ENCODE measurements at places on chromosomes 13 and 19.

DNA sequence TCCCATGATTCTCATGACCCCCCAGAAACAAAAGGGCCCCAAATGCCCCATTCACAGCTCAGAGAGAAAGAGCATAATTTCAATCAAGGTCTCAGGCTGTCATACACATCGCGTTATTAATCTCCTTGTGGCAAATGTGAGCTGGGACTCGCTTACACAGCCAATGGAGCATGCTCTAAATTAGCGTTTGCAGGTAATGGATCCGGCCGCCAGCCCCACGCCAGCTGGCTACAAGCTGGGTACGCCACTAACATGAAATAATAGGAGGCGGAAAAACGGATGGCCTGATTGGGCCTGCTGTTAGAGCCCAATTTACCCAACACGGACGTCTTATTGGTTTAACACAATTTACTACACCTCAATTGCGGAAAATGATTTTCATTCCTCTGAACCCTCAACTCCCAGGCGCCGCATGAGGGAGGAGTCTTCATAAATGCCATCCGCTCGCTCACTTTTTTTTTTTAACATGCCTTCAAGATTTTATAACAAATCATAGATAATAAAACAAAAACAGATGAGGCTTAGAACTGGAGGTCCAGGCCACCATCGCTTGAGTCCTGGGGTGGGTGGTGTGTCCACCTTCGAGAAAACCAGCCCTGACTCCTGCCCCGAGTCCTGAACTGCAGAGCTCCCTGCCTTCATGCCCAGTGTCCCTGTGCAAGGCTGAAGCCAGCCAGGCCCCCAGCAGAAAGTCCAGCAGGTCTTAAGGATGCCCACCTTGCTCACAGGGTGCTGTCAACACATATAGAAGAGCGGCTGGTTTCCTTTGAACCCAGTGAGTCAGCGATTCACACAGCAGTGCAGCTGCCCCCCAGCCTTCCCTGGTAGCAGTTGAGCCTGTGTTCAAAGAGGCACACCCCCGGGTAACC is 62.1 kb downstream of the PEPD start:
- no peak for DNase-seq

GRCh38 chr13:91331047-91331915 is 16.2 kb upstream of the MIR17HG start:
- no peak for DNase-seq

- DNase-seq: no peak
Measured at GRCh38 chr13:93398167-93399035, 171.8 kb downstream of the GPC6 start.

DNA sequence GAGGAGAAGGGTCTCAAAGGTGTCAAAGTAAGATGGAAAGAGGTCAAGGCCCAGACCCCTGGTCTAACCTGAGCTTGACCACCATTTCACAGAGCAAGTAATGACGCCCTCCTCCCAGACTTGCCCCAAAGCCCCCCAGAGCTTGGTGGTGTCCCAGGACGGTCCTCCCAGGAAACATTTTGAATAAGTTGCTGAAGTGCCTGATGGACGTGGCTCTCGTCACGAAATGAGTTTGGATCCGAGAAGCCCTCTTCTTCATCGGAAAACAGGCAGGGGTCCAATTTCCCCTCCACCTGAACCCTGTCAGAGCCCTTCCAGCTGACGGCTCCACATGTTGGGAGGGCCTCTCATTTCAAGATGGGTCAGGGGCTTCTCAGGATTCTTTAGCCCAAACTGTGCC is 54.5 kb upstream of the TPM4 start:
- no peak for DNase-seq

- no peak for DNase-seq
Measured at GRCh38 chr19:7918615-7919421, 1.3 kb upstream of the SNAPC2 start.

- DNase-seq: no peak
Measured at GRCh38 chr19:8023371-8023770, 17.9 kb upstream of the ELAVL1 start.

DNA sequence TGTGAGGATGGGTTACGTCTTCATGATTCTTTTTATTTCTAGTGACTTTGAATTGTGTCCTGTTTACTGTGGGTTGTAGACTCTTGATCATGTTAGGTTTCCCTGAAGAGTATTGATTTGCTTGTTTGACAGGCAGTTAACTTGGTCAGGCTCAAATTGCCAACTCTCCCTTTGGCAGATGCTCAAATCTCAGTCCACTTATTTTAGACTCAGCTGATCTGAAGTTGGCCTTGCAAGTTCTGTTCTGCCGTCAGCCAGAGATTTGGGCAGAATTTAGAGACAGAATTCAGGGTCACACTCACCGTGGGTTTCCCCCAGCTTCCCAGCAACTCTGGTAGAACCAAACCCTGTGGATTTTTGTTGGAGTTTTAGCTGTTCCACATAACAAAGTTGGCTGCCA is 71.6 kb upstream of the TEX29 start:
- no peak for DNase-seq

DNA sequence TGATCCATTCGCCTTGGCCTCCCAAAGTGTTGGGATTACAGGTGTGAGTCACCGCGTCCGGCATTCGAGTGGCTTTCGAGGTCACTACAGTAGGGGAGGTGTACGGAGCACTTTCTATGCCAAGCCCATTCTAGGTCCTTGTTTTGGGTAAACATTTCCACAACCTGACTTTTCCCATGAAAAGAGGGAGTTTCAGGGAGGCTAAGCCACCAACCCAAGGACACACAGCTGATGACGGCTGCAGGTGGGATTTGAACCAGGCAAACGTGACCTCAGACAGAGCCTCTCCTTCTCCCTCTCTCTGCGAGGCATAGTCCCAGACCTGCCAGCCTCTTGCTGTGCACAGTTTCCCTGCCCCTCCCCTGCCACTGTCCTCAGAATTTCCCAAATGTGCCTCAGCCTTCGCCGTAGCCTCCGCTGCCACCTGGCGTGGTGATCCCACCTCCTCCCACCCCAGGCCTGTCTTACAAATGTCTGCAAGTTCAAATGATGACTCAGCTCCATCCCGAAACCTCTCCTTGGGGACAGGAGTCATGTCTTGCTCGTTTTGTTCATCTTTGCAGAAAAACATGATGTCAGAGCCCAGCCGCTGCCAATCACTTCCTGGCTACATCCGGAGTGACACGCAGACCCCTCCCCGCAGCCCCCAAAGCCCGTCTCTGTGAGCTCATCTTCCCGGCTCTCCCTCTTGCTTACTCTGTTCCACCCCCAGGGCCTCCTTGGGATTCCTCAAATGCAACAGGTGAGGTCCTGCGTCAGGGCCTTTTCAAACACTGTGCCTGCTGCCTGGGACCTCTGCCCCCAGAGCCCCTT is 6.6 kb upstream of the GADD45B start:
- DNase-seq: no peak

DNA sequence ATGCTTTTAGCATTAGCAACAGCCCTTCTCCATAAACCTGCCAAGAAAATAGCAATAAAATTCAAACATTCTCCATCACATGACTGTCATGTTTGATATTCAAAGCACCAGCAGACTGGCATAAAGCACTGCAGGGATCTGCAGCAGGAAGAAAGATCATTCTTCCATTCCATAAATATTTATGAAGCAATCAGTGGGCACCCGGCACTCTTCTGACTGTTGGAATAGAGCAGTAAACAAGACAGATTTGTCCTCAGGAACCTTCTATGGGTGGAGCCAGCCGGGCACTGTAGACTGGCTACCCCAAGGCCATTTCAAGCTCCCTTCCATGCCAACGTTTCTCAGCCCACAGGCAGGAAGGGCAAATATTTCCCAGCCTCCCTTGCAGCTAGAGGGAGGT is 25.5 kb downstream of the PLA2G4C start:
- DNase-seq: no peak

DNA sequence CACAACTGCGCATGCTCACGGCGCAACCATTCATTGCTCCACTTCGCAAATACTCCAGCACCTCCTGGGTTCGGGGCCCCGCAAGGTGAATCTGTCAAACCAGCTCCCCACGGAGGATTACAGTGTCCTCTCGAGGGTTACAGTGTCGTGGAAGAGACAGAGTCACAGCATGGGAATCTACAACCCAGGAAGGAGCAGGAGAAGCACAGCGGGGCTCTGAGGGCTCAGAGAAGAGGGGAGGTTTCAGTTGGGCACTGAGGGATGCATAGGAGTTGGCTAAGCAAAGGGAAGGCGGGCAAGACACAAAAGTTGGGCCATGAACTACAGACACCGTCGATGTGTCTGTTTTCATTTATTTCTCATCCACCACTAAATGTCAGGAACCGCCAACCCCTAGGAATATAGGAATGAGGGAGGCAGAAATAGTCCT is 1.0 kb upstream of the GTF2F1 start:
- peak; percentile 37 for DNase-seq

GRCh38 chr19:18227781-18228271 is 1.6 kb upstream of the PDE4C start:
- no peak for DNase-seq

Data from stimulated activated CD4-positive, alpha-beta T cell treated with anti-CD3 and anti-CD28 coated beads, Interleukin-1b, Interleukin-23, amount 100 ng/mL, for 1 hour (primary cell).